ENCODE measurements at places on chromosomes 3 and 15.

- DNase-seq, result no peak
Observed at GRCh38 chr3:128781164-128781563, 55.2 kb downstream of the RAB7A start.

- DNase-seq, result no peak
Observed at GRCh38 chr3:119514637-119515036, 16.3 kb downstream of the TIMMDC1 start.

DNA sequence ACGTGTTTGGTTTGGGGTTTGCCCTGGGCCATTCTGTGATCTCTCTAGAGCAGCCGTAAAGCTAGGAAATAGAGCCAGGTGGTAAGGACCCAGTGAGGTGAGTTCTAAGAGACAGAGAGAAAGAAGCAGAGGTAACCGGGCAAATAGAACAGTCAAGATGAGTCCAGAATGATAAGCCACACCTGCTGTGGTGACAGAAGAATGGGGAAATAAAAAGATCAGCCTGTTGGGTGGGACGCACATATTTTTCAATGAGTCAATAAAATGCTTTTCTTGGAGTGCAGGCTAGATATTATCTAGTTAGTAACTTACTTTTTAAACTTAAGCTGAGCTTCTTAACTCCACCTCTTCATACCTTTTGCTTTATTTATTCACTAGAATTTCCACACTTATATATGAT is 135.0 kb downstream of the NFKBIZ start:
- no peak for DNase-seq

DNA sequence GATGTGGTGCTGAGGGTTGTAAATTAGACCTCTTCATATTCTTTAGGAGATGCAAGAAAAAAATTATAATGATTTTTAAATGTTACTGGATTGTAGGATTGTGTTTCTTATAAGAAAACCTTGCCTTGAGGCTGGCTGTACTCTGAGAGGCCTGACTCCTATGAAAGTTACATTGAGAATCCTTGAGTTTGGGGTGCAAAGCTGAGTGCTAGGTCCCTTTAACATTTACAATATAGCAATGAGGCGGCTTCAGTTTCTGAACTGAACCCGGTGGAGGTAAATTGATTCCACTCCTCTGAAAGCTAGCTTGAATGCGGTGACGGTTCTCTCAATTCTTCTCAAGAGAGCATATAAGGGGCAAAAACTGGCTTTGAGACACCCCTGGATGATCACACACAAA is at the start of gene TMPRSS7:
TSS of gene TMPRSS7 (plus strand) at position 301 of the 400 bp plus-strand sequence. CDS start 110 bp downstream, outside the sequence.
- DNase-seq, result no peak

DNA sequence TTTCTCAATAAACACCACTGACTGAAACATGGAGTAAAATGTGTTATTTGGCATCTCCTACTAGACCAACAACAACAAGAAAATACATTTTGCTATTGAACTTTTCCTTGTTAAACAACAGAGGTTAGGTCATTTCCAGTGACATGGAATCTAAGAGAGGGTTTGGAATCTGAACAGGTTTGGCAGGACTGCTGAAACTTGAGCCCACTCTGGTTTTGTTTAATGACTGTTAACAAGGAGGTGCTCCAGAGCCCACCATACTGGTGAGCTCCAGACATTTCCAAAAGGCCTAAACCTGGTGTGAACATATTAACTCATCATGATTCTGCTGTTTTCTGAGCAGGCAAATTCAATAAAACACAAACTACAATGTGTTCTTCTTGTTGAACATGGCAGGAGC is 330.7 kb upstream of the TRIM42 start:
- DNase-seq, result no peak

GRCh38 chr3:127794972-127795371 is 27.3 kb downstream of the MGLL start:
- no peak for DNase-seq

DNA sequence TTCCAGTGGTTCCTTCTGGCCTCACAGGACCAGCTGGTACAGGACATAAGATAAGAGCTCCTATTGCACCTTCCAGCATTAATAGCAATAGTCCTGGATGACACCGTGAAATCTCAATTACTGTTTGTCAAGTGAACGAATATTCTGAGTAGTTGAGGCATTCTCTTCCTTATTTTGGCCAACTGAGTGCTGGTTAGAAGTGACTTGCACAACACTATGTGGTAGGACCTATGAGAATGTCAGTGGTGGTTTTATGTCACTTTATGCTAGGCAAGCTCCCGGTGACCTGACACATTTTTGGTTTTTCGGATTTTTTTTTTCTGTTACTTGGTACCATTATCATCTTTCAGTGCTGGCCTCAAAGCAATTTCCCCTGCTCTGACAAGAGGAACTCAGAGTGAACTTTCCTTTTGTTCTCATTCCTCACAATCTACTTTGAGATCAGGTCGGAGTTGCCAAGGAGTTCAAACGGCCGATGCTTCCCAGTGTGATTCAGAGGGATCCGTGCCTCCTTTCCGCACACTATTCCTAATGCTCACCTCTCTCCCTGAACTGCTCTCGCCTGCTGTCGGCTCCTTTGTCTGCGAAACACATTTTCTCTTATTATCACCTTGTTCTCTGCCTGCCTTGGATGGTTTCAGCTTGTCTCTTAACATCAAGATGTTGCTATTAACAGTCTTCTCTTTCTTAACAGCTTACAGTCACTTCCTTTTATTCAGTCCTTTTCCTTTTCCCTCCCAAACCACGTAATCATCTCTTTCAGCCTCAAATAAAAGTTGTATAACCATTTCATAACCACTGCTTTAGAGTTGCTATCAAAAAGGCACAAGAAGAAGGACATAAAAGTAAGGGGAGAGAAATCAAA is 35.8 kb downstream of the QTRT2 start:
- DNase-seq, result no peak

GRCh38 chr3:53821631-53822121 is 24.5 kb downstream of the CHDH start:
- no peak for DNase-seq

DNA sequence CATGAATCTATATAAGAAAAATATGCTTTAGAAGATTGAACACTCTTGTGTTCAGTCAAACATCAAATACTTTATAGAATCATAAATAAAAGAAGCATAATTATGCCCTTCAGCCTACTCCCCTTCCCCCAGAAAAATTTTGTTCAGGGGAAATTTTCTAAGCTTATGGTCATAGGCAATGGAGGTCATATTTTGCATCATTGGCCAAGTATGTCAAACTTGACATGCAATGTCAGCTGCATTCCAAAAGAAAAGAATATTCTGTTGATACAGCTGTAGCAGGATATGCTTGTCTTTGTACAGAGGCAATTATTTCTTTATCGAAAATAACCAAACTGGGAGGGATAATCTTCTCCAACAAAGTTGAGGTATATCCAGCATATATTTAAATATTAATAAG is 328.2 kb downstream of the ZIC1 start:
- DNase-seq, result no peak

DNA sequence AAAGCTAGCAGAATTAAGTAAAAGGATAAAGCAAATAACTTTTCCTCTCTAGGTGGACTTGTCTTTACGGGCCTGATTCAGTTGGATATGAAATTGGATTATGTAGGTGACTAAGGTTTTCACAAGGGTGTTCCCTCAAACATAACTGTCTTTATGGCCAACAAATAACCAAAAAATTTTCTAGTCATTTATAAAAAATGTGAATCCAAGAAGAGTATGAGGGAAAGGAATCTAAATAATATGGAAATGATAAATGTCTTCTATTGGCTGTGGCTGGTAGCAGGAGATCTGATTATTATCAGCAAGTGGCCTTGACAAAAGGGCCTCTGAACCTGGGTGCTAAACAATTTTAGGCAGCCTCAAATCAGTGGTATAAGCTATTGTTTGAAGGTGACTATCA is 594.0 kb upstream of the UBE2E2 start:
- DNase-seq, result no peak

Measured in activated CD4-positive, alpha-beta T cell treated with anti-CD3 and anti-CD28 coated beads, Interleukin-2, amount 50 U/mL, for 24 hours (primary cell).